ENCODE measurements at places on chromosomes 6 and 20. TPM values are rescaled to one million over a fixed set of nuclear protein-coding genes. Genes with fewer than 3 reads are reported as not detected.

OTOR gene
- polyA plus RNA-seq: not detected

GTSF1L gene
- polyA plus RNA-seq: not detected

TCF15 gene
- 1.4 TPM for polyA plus RNA-seq

PDYN gene
- 0.26 TPM for polyA plus RNA-seq

CDH4 gene
- 8.1 TPM for polyA plus RNA-seq

PLEKHG1 gene
- polyA plus RNA-seq: 37.5 TPM

ERVFRD-1 gene
- polyA plus RNA-seq: 0.33 TPM

LRRN4 gene
- polyA plus RNA-seq: 5.5 TPM

SH3BGRL2 gene
- 16.0 TPM for polyA plus RNA-seq

HTR1B gene
- 0.24 TPM for polyA plus RNA-seq

CSNK2A1 gene
- polyA plus RNA-seq: 158 TPM

DNAH8 gene
- 0.77 TPM for polyA plus RNA-seq

ANKRD66 gene
- polyA plus RNA-seq: not detected

RCAN2 gene
- polyA plus RNA-seq: 7.8 TPM

BMP2 gene
- 20.1 TPM for polyA plus RNA-seq

ARMH2 gene
- polyA plus RNA-seq: not detected

APMAP gene
- polyA plus RNA-seq: 97.1 TPM

SCAND1 gene
- 24.6 TPM for polyA plus RNA-seq
